ENCODE measurements at places on chromosomes 3 and 15.

- DNase-seq, result no peak
Measured at GRCh38 chr3:195086885-195087284, 184.1 kb downstream of the XXYLT1 start.

- DNase-seq, result no peak
Measured at GRCh38 chr3:169286214-169286613, 377.3 kb downstream of the MECOM start.

DNA sequence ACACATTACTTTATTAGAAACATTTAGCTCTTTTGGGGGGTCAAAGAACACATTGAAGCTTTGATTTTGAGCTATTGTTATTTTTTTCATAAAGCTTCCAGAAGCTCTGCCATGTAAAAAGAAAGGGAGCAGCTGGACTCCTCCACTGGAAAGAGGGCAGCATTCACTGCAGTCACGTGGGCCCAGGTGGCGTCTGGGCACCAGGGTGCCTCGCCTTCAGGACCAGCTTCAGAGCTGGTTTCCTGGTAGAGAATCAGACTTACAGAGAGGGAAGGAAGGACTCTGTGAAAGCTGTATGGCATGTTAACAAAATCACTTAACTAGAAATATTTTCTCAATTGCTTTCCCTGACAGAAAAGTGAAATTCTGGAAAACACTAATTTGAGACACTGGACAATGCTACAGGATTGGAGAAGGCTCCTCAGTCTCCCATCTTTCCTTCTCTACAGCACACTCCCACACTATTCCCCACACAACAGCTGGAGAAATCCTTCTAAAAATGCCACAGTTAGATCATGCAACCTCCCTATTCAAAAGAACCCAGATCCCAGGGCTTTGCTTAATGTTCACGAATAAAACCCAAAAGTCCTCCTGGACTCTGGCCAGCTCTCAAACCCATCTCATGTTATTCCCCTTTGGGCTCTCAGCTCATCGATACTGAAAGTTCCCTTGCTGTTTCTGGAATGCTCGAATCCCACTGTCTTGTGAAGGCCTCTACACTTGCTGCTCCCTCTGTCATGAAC is 83.2 kb downstream of the NFKBIZ start:
- no peak for DNase-seq

DNA sequence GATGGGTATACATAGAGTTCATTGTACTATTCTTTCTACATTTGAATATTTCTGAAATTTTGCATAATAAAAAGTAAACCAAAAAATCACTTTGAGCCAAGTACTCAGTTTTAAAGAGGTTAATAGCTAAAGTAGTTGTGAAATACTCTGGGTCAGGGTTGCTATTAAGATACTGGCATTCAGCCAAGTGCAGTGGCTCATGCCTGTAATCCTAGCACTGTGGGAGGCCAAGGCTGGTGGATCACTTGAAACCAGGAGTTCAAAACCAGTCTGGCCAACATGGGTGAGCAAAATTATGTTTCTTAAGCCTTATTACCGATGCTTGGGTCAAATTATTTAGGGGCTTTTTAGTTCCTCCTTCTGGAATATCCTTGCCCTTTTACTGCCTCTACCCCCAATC is 122.0 kb upstream of the MELTF start:
- DNase-seq, result no peak

DNA sequence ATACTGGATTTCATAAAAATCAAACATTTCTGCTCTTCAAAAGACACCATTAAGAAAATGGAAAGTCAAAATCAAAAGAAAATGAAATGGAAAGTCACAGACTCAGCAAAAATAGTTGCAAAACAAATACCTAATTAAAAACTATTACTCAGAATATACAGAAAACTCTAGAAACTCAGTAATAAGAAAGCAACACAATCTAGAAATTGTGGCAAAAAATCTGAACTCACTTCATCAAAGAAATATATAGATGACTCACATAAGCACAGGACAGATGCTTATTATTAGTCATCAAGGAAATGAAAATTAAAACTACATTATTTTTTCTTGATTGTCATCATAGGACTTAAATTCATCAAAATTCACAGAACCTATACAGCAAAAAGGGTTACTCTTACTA is 430.0 kb downstream of the SHQ1 start:
- DNase-seq, result no peak

DNA sequence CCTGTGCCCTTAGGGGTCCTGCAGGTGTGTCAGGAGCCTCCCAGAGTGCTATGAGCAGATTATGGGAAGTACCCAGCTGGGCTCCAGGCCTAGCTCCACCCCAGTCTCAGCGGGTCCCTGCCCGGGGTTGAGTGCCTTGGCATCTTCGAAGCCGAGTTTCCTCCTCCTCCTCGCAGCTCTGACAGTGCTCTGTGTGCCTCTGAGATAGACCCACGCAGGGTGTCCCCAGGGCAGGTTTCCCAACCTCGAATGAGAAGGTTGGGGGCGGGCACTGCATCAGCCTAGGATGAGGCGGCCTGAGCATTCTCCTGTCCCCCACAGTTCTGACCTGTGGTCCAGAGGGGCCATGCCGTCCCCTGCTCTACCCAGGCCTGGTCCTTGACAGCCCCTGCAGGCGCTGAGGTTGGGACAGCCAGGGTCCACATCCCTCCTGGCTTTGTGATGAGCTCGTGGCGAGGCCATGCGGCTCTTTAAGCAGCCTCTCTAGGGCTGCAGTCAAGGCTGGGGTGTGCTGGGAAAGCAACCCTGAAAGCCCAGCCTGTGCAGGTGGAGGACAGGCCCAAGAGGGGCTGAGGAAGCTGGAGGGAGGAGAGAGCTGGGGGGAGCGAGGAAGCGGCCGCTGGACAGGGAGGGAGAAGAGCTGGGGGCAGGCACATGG is 20.2 kb upstream of the SKOR1 start:
- DNase-seq, result no peak

Measured in stimulated activated CD4-positive, alpha-beta T cell treated with anti-CD3 and anti-CD28 coated beads, Interleukin-15, amount 100 ng/mL, for 24 hours (primary cell).